ENCODE measurements at places on chromosomes 7 and 10. TPM values are rescaled to one million over a fixed set of nuclear protein-coding genes. Genes with fewer than 3 reads are reported as not detected.

DNA sequence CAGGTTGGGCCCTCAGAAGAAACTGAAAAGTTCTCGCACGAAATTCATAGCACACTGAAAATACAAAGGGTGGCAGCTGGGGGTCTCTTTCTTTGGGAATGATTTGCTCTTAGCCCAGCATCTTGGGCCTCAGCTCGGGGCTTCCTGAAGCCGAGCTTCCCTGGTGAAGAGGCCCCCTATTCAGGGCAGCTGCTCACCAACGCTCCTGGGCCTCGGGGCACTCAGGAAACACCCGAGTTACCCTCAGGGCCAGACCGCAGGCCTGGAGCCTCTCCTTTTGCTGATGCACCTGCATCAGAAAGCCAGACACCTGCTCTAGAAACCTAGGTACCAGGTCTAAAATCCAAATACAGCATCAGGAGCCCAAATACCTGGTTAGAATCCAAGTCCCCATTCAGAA is 85.5 kb downstream of the PTPRE start:
- no peak overlapping the region for H3K27ac ChIP-seq
- no peak for DNase-seq
- peaks cover 10% of the 10 kb centered on the region for H3K36me3 ChIP-seq
- peaks cover 58% of the 10 kb centered on the region for H3K4me1 ChIP-seq
- no peak overlapping the region for H3K4me3 ChIP-seq

Gene FAM171A1
- total RNA-seq: 113 TPM

DNA sequence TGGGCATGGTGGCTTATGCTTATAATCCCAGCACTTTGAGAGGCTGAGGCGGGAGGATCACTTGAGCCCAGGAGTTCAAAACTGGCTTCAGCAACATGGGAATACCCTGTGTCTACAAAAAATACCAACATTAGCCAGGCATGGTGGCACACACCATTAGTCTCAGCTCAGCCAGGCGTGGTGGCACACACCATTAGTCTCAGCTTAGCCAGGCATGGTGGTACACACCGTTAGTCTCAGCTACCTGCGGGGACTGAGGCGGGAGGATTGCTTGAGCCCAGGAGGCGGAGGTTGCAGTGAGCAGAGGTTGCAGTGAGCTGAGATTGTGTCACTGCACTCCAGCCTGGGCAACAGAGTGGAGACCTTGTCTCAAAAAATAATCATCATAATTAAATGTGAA is 9.0 kb downstream of the LRRC27 start:
- peaks cover 6% of the 10 kb centered on the region for H3K36me3 ChIP-seq
- peaks cover 13% of the 10 kb centered on the region for H3K4me1 ChIP-seq
- no peak for DNase-seq
- H3K27ac ChIP-seq: no peak overlapping the region

Gene GIMAP8
- 143 TPM for total RNA-seq

GRCh38 chr10:51377932-51378599 is 303.8 kb downstream of the PRKG1 start:
- H3K36me3 ChIP-seq: no peaks in the 10 kb centered on the region
- no peak for DNase-seq
- no peak overlapping the region for H3K27ac ChIP-seq
- no peaks in the 10 kb centered on the region for H3K4me1 ChIP-seq

DNA sequence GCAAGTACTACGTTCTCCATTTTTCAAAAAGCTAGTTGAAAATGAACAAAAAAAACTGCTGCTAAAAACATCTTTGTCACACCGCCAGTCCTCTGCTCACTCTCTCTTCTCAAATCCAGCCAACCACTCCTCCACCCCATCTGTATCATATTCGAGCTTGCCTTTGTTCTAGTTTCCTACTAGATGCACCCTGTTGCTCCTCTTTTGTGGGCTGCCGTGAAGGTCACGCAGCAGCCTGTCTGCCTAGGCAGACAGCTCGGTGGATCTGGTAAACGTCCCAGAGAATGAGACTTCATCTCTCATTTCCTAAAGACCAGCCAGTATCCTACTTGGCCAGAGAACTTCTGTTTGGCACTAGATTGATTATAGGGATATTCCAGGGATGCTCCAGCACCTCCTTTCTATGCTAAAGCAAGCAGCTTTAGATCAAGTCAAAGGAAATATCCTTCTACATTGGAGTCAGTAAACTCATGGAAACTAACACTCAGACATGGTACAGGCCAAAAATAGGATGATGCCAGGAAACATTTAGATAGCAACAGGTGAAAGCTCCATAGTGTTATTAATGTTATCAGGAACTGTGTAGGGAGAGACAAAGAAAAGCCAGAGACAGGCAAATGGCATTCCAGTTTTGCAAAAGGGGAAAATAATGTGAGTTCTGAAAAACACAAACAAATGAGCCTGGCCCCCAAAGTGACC is 8.7 kb upstream of the PLXNA4 start:
- H3K4me3 ChIP-seq: no peak overlapping the region
- H3K36me3 ChIP-seq: no peaks in the 10 kb centered on the region
- peaks cover 4% of the 10 kb centered on the region for H3K4me1 ChIP-seq
- no peak for DNase-seq

Gene FFAR4
- total RNA-seq: not detected

Gene DDX56
- total RNA-seq: 71.6 TPM
